AG04450 (cell line): ENCODE measurements at places on chromosomes 12 and 14. TPM values are rescaled to one million over a fixed set of nuclear protein-coding genes. Genes with fewer than 3 reads are reported as not detected.

GRCh38 chr14:85601690-85602089 is 71.7 kb downstream of the FLRT2 start:
- DNase-seq, result no peak

DNA sequence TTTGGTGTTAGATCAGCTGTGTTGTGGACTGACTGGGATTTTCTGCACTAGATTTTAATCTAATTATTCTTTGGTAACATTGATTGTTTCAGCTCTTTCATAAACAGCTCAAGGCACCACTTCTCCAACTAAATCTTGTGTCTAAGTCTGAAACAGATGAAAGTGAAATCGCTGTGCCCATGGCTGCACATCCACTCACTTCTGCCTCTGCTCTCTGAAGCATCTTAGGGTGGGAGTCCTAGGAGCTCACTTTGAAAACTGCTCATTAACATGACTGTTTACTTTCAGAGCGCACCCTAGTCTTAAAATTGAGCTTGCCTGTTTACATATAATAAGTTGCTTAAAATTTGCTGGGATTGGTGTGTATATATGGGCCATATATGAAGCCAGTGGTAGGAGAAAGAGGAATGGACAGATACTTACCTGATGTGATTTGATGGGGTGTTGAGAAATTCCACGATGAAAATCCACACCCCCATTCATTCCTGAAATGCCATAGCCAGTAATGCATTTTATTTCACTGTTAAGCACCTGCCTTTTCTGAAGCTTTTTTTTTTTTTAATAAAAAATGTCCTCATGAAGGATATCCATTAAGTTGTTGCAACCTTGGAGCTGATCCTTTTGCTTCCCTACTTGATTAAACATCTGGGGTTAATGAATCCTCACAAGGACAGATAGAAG is 52.8 kb downstream of the PPFIBP1 start:
- no peak for DNase-seq

OVCH1 gene
- polyA plus RNA-seq, result 0.22 and 0.26 TPM in 2 replicates

RNASE2 gene
- polyA plus RNA-seq, result not detected in 2 replicates

FOXG1 gene
- not detected in 2 replicates for polyA plus RNA-seq

GRCh38 chr14:41634286-41634685 is 27.6 kb downstream of the LRFN5 start:
- no peak for DNase-seq

DNA sequence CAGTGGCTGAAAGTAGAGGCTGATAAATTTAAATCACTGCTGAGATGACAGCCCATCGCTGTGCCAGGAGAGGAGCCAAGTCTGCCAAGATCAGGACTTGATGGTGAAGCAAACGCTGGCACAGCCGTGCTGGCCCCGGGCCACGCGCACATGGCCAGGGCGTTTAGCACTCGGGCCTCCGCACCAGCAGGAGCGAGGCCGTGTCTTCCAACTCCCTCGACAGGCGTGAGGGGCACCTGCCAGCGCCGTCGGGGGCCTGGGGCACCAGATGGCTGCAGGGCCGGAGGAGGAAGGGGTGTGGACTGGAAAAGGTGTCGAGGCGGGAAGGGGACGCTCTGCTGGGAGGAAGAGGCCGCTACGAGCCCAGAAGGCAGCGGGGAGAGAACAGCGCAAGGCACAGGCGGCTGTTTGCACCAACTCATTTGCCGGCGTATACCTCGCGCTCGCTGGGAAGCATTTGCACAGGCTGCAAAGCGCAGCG is 29.5 kb downstream of the RIMBP2 start:
- DNase-seq, result no peak

ACOT6 gene
- polyA plus RNA-seq, result not detected in 2 replicates

DNA sequence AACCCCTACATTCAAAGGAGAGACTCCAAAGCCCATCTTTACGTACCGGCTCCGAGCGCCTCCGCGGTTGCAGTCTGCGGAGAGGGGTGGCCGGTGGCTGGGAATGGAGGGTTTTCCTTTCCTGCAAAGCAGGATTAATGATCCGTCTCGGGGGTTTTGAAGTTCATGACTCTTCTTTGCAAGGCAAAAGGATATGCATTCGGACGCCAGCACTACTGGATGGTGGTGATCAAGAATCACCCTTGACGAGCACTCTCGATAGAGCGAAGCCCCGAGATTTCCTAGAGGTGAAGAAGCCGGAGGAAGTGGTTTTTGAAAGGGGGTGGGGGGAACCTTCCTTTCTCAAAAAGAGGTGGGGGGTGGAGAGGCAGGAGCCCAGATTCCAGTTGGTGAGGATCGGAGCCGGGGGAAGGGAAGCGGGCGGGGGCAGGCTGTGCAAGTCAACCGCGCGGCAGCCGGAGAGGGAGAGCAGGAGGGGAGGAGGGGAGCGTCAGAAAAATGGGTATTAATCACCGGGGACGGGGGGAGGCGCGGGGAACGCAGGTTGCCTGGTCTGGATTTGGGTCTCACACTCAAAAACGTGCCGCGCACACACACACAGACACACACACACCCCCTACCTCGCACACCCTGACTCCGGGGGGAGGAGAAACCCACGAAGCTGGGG is at the start of gene GRIN2B:
Gene GRIN2B (minus strand): TSS at position 307 of the 667 bp plus-strand sequence. CDS start 115,394 bp downstream, outside the sequence.
- DNase-seq, result no peak

DNA sequence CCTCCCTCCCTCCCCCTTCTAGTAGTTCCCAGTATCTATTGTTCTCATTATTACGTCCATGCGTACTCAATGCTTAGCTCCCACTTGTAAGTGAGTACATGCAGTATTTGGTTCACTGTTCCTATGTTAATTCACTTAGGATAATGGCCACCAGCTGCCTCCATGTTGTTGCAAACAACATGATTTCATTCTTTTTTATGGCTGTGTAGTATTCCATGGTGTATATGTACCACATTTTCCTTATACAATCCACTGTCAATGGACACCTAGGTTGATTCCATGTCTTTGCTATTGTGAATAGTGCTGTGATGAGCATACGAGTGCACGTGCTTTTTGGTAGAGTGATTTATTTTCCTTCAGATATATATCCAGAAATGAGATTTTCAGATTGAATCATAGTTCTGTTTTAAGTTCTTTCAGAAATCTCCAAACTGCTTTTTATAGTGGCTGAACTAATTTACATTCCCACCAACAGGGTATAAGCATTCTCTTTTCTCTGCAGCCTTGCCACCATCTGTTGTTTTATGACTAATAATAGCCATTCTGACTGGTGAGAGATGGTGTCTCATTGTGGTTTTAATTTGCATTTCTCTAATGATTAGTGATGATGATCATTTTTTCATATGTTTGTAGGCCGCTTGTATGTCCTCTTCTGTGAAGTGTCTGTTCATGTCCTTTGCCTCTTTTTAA is 17.9 kb upstream of the CLEC7A start:
- no peak for DNase-seq
